ENCODE measurements at places on chromosomes 1 and 21. TPM values are rescaled to one million over a fixed set of nuclear protein-coding genes. Genes with fewer than 3 reads are reported as not detected.

Gene OVAAL
- total RNA-seq, result not detected

Gene CHD5
- not detected for total RNA-seq

Gene SPRR2D
- 1.2 TPM for total RNA-seq

Gene AMY1C
- not detected for total RNA-seq

Gene PMVK
- 13.8 TPM for total RNA-seq

Gene GABRD
- not detected for total RNA-seq

Gene ANGPTL3
- total RNA-seq, result not detected

Gene BRINP2
- 0.15 TPM for total RNA-seq

Gene TBX19
- 0.15 TPM for total RNA-seq

Gene NEK2
- 23.5 TPM for total RNA-seq

Gene SPATA46
- total RNA-seq, result not detected

Gene PPIH
- total RNA-seq, result 59.0 TPM

Gene SLAMF9
- 2.5 TPM for total RNA-seq

Gene KCNK2
- total RNA-seq, result not detected

Gene TIPRL
- 33.3 TPM for total RNA-seq

Gene TNFSF18
- 0.04 TPM for total RNA-seq

Gene TFF2
- total RNA-seq, result not detected

Gene PDZK1
- total RNA-seq, result 0.23 TPM

Gene ZNF672
- 28.7 TPM for total RNA-seq

Gene S100A4
- total RNA-seq, result 5.7 TPM

Gene PTGFR
- total RNA-seq, result 0.08 TPM

Gene SRGAP2
- total RNA-seq, result 18.8 TPM

Gene MEX3A
- 1.8 TPM for total RNA-seq

Gene SPATA17
- 0.30 TPM for total RNA-seq

Gene AGT
- total RNA-seq, result not detected

Gene CFHR5
- not detected for total RNA-seq

Gene GPR89A
- 23.1 TPM for total RNA-seq

Gene MCOLN2
- 2.0 TPM for total RNA-seq

Gene FLG2
- not detected for total RNA-seq

Gene KLF18
- total RNA-seq, result not detected

Gene DNALI1
- total RNA-seq, result 0.23 TPM

Gene CFHR4
- total RNA-seq, result not detected

Gene PSRC1
- 44.1 TPM for total RNA-seq

Gene NTMT2
- total RNA-seq, result not detected

Gene SPRR2B
- total RNA-seq, result not detected

Gene AQP10
- total RNA-seq, result 0.08 TPM

Gene HP1BP3
- total RNA-seq, result 96.5 TPM

Gene AMY2A
- total RNA-seq, result not detected

Gene SPRR5
- total RNA-seq, result not detected

Gene RGSL1
- not detected for total RNA-seq

Gene ELAPOR1
- total RNA-seq, result not detected
